ENCODE measurements at places on chromosomes 2 and 18.
A peak's percentile ranks its signal among the peaks of the same experiment; 100 is the strongest.

DNA sequence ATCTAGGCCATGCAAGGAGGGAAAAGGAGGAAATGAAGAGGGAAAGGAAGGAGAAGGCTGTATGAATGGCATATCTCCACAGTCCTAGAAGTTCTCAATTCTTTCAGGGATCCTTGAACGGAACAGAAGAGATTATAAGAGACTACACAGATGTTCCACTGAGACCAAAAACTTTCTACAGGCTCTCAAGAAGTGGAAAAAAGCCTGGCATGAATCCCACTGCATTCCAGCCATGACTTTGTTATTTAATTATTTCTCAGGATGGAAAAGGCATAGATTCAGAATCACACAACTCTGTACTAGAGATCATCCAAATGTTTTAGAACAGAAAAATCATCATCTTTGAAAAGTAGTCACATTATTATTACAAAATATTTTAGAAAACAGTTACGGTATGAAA lies 131.7 kb upstream of the CDH20 start:
- no peak for DNase-seq

- DNase-seq: peak; percentile 17
Observed at GRCh38 chr2:197011801-197012641, 85.5 kb upstream of the PGAP1 start.

DNA sequence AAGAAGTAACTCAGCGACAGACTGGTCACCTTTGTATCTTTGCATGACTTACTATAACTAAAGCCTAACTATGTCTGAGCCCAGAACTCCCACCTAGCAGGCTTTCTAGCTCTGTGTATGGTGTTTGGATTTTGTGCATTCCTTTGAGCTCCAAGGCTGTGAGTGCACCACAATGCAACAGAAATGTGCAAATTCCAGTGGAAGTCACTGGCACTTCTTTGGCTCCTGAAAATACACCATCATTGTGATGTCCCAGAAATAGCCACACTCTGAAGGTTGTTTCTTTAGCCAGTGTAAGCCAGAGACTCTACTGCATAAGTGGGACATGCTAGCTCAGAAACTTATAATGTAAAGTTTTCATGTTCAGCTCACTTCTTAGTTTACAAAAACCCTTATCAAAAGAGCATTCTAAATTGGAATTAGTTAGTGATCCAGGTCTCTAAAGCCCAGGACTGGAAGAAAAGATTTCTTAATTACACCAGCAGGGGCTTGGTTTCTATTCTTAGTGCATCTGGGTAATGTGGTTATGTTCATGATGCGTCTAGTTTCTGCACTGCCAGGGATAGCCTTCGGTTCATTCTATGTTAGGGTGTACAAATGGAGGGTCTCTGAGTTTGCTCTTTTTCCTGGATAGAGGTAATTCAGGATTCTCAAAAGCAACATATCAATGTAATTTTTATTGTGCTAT lies 1239.5 kb upstream of the ZEB2 start:
- no peak for DNase-seq

GRCh38 chr2:26901326-26902183 lies 53.6 kb downstream of the DPYSL5 start:
- DNase-seq: no peak

DNA sequence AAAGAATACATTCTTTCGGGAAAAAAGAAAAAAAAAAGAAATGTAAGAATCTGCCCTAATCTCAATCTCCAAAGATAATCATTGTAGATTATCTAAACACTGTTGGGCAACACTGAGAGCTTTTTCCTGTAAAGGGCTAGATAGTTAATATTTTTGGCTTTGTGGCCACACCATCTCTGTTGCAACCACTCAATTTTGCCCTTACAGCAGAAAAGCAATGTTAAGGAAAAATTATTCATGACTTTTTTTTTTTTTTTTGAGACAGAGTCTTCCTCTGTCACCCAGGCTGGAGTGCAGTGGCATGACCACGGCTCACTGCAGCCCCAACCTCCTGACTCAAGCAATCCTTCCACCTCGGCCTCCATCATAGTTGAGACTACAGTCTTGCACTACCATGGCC lies 17.3 kb upstream of the FZD5 start:
- DNase-seq: no peak

- no peak for DNase-seq
Observed at GRCh38 chr2:8086796-8087479, 594.9 kb upstream of the ID2 start.

Data from hematopoietic multipotent progenitor cell treated with erythropoietin and hydrocortisone succinate and interleukin-3 and kit ligand, for 15 days (in vitro differentiated cells).